Dermis microvascular lymphatic vessel endothelial cell (primary cell): ENCODE measurements at places on chromosomes 5 and 9.

GRCh38 chr5:7808998-7809397, 41.9 kb downstream of the CFAP90 start:
- no peak for DNase-seq

GRCh38 chr5:11150976-11151375, 389.9 kb upstream of the DAP start:
- DNase-seq = no peak

DNA sequence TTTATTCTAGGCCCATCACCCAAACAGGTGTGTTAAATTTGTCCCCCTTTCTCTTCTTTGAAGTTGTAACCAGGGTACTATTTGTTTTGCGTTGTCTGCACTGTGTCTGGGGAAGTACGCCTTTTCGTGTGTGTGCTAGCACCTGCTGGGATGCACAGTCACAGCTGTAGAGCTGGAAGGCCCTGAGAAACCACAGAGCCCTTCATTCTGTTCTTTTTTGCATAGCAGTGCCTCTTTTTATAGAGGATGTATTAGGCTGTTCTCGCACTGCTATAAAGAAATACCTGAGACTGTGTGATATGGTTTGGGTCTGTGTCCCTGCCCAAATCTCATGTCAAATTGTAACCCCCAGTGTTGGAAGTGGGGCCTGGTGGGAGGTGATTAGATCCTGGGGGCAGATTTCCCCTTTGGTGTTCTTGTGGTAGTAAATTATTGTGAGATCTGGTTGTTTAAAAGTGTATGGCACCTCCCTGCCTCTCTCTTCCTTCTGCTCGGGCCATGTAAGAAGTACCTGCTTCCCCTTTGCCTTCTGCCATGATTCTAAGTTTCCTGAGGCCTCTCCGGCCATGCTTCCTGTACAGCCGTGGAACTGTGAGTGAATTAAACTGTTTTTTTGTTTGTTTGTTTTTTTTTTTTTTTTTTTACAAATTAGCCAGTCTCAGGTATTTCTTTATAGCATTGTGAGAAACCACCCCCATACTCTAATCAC, 14.0 kb downstream of the SEC61B start:
- no peak for DNase-seq

GRCh38 chr5:10591159-10591558, 27.3 kb downstream of the ANKRD33B start:
- DNase-seq = no peak

DNA sequence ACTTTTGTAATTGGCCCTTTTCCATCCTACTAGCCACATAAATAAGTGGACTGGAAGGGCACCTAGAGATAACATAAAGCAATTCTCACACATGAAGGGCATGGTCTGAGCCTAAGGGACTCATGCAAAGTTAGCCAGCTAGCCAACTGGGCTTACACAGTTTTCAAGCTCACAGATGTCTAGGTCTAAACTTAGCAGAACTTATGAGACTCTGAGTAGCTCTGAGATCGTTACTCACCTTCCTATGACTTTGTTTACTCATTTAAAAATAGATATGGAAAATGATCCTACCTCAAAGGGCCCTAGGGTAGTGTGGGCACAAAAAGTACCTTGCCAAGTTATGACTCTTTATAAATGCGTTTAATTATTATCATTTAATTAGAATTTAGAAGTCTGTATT, 410.4 kb upstream of the MPDZ start:
- DNase-seq = peak; percentile 36

- no peak for DNase-seq
Measured at GRCh38 chr9:892123-892522, 50.6 kb downstream of the DMRT1 start.

DNA sequence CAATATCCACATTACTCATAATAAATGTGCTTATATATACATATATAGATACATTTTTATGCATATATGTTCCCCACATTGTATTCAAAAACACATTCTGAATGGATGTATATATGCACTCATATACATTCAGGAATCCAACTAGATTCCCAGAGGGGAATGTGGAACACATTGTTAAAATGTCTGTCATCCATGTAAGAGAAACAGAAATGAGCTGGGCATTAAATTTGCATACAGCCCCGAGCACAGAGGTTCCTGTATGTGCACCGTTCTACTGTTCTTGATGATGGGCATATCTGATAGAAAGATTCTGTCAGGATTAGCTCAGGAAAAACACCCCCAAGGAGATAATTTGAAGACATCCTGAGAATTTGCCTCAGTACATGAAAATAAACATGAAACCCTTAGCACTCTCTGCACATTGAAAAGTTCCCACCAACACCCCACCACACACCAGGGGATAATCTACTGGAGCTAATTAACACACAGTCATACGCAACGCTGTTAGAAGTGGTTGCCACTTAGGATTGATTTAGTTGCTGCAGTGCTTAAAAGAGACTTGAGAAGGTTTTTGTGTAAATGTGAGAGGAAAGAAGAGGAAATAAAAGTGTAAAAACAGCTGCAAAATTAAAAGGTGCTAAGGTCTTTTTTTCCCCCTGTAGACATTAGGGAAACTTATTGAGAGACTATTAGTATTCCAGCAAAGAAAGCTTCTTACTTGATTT, 223.3 kb downstream of the SLF1 start:
- DNase-seq = no peak

- DNase-seq = no peak
Measured at GRCh38 chr5:77935506-77936364, 159.6 kb upstream of the TBCA start.

GRCh38 chr9:479971-480350, 265.3 kb downstream of the DOCK8 start:
- DNase-seq = no peak

- DNase-seq = no peak
Measured at GRCh38 chr5:16414861-16415260, 50.7 kb downstream of the ZNF622 start.

- no peak for DNase-seq
Measured at GRCh38 chr9:128677794-128678193, 11.2 kb upstream of the SET start.

DNA sequence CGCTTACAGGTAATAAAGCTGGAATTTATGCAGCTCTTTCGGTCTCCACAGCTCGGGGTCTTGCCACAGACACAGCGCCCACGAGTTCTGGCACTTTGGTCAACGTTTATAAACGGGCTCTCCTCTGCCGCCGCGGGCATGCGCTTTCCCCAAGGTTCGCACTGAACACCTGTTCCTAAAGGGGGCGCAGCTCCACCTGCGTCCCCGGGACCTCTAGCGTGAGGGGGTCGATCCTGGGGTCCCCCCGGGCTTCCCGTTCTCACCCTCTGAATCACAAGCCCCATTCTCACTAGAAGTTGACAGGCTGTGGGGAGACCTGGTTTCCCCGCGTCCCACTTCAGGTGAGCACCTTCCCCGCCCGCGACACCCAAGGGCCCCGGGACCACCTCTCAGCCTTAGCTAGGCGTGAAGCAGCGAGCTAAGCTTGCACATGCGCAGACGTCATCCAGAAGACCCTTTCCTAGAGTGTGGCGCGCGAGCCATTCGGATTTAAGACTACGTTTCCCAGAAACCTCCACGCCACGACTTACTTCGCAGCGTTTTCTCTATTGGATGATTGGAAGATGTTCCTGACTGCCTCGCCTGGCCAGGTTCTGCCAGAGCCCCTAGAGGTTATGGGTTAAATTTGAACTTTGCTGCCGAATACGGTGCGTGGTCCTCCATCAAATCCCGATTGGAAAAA, 21.3 kb upstream of the ZNF782 start:
- DNase-seq = peak; percentile 90

DNA sequence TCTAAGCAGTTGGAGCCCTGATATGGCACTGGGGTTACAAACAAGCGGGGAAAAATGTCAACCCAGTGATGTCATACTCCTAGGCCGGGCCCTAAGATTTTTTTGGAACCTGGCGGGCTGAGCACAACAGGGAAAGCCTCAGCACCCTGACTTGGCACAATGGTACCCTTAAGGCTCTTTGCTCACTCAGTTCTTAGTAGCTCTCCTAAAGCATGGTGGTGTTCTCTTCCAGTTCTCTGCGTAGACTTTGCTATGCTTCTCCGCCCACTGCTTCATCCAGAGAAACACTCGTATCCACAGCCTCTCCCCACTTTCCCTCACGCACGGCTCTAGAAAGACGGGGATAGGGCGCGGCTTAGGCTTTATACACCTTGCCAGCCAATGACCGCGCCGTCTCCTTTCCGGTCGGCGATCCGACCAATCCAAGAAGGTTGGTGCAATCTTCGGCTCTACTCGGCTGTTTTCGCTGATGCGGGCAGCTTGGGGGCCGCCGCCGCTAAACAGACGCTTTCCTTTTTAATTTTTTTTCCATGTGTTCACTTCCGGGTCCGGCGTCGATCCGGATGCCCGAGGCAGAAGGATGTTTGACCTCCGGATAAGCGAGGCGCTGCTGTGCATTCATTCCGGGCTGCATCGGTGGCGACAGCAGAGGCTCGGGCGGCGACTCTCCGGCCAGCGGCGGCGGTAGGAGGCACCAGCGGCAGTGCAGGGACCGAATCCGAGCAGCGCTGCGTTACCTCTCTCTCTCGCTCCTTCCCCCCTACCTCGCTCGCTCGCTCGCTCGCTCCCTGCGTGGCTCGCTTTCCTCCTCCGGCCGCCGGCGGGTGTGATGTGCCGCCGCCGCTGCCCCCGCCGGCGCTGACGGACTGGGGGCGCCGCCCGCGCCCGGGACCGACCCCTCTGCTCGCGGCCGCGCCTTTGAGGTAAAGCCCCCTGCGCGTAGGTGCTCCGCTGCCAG, at the start of gene CSNK1G3:
CSNK1G3 (plus strand) TSS at position 530 of the 958 bp plus-strand sequence. CDS start 33,487 bp downstream, outside the sequence.
- DNase-seq = peak; percentile 97

- DNase-seq = no peak
Measured at GRCh38 chr9:109830545-109830944, 50.5 kb downstream of the PALM2AKAP2 start.

DNA sequence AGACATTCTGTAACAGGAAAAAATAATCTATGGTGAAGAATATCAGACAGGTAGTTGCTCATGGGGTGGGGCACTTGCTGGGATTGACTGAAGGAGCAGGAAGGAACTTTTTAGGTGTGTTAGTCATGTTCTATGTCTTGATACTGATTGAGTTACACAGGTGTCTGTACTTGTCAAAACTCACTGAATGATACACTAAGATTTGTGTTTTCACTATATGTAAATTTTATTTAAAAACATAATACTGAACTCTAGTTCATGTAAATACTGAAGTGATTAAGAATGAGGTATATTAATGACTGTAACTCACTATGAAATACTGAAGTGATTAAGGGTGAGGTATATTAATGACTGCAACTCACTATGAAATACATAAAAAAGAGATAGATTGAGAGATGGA, 28.5 kb downstream of the IL6ST start:
- DNase-seq = no peak

DNA sequence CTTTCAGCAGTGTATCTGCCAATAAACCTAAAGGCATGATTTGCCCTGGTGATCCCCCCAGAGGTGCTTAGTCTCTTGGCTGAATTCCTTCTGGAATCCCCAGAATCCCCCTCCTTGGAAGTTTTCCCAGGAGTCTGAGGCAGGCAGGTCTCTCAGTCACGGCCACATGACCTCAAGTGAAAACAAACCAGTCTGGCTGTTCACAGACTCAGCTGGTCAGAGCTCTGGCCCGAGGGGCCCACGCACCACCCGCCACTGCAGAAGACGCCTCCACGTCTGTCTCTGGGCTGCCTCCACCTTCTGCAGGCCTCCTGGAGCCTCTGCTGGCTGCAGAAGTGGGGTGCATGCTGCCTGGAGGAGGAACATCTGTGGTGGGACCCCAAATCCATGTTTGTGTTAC, 52.5 kb downstream of the HRH2 start:
- DNase-seq = no peak

DNA sequence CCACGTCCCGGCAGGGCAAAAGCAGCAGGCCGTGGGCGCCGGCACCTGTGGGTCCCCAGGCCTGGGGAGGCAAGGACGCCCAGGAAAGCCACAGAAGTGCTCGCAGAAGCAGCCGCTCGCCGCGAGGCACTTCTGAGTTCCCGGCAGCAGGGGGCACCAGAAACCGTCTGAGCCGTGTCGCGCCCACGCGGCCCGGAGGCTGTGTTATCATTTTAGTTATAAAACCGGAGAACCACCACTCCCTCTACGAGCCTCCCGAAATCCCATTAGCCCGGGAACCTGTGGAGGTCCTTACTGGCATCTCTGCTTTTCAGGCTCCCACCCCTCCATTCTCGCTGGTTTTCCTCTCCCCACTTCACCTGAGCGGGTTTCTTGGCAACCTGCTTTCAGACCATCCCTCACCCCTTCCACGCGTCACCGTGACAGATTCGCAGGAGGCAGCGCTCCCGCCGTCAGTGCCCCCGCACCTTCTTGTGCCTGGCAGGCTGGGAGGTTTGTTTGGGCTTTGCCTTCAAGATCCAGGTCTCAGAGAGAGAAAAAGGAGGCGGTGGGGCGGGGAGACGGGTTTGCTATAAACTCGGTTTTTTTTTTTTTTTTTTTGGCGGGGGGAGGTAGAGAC, 2.3 kb downstream of the GDNF start:
- DNase-seq = no peak

- no peak for DNase-seq
Measured at GRCh38 chr5:111513131-111513520, 791 bp upstream of the STARD4 start.

GRCh38 chr5:154176181-154176580, 14.4 kb upstream of the GALNT10 start:
- DNase-seq = peak; percentile 96

DNA sequence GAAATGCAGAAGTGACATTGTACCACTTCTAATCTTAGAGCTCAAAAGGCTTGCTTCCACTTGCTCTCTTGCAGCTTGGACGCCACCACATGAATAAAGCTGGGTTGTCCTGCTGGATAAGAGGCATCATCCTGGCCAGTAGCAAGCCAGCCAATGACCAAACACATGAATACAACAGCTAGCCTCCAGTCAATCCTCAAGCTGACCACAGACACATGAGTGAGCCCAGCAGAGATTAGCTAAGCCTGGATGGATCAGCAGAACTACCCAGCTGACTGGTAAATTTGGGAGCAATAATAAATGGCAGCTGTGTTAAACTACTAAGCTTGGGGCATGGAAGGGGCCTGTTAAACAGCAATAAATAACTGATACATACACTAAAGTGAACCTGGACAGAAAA, 121.1 kb upstream of the SLC12A2 start:
- DNase-seq = no peak

- no peak for DNase-seq
Measured at GRCh38 chr5:112787261-112787660, 49.6 kb downstream of the APC start.

DNA sequence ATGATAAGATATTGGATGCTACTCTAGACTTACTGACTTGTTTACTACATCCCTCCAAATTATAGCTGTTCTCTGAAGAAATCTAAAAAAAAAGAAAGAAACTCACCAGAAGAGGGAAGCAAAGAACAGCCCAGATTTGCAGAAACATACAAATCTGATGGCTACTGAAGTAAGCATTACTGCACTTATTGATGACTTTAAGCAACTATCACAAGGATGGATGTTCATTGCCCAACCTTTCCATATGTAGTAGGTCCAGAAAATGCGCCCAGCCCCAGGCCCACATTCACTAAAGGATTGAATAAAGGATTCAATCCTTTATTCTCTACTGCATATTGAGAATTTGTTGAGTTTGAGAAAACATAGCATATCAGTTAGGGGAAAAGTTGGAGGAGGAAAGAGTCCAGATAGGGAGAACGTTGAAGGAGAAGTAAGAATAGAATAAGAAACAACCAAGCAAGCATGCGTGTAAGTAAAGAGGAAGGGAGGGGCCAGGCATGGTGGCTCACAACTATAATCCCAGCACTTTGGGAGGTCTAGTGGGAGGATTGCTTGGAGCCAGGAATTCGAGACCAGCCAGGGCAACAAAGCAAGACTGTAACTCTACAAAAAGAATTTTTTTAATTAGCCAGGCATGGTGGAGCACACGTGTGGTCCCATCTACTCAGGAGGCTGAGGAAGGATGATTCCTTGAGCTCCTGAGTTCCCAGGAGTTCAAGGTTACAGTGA, 33.8 kb upstream of the DTWD2 start:
- DNase-seq = peak; percentile 39
